ENCODE measurements at places on chromosomes 11 and 22. TPM values are rescaled to one million over a fixed set of nuclear protein-coding genes. Genes with fewer than 3 reads are reported as not detected.
A peak's percentile ranks its signal among the peaks of the same experiment; 100 is the strongest.

GRCh38 chr11:17730608-17731462, 3.7 kb upstream of the KCNC1 start:
- DNase-seq, result peak; percentile 31

- no peak for DNase-seq
These were observed 11.1 kb upstream of the CSTF3 start for GRCh38 chr11:33172345-33172744.

DNA sequence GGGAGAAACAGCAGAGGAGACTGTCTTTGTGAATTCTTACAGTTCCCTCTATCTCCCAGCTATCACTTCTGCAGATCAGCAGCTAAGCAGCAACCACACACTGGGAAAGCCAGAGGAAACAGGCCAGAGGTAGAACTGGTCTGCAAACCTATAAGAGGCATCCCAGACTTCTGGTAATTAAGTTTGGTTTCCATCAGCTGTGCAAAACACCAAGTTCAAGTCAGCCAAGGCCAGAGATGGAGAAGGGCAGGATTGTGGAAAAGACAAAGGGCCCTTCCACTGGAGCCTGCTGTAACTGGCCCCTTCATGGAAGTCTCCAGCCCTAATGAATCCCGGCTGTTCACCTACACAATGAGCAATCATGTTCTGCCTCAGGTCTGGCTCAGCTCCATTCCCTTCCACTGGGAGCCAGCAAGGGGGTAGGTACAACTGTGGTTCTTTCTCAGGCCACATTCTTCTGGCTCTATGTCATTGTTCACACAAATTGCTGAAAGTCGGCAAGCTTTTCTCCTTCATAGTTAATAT, 4.6 kb upstream of the PAMR1 start:
- DNase-seq, result peak; percentile 21

DNA sequence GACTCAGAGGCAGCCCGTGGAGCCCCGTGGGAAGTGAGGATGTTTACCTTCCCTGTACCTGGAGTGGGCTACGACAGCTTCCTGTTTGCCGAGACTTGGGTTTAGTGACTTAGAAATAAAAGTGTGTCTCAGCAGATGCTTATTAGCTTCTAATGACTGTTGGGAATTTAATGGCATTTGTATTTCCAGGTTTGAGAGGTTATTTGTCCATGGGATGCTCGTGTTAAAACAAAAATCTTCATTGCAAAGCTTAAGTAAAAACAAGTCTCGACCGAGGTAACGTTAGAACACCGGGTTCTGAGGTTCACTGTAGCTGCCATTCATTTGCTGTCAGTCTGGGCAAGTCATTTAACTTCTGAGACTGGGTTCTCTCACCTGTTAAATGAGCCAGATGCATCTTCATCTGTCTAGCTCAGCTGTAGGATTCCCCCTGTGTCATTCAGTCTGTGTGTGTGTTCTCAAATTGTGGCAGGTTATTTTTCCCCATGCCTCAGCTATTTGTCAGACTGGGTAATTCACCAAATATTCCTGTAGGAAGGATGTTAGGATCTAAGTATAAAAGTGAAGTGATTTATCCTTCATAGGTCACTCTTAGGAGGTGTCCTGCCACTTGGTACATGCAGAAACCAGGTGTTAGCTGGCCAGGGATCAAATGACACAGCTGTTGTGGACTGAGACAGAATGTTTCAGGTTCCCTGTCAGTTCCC, 791 bp downstream of the EI24 start:
- no peak for DNase-seq

GRCh38 chr11:6627762-6628241, 8.6 kb upstream of the TPP1 start:
- DNase-seq, result no peak

GRCh38 chr22:30989474-30989873, 20.4 kb downstream of the TUG1 start:
- DNase-seq, result no peak

GRCh38 chr11:84812471-84812969, 814.6 kb downstream of the DLG2 start:
- DNase-seq, result no peak

DNA sequence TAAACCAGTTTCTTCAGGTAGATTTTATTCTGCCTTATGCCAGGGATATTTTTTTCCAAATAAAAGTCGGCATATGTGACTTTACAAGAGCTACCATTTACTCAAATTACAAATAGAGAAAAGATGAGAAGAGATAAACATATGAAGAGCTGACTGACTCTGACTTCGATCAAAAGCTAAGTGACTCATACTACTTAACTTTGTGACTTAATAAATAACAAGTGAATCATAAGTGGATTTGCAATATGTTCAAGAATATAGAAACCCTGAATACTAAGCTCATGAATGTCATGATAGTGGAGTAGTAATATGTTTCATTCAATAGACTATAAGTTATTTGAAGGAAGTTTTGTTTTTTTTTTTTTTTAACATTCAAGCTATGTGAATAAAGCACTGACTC, 130.5 kb upstream of the ANO3 start:
- DNase-seq, result no peak

DNA sequence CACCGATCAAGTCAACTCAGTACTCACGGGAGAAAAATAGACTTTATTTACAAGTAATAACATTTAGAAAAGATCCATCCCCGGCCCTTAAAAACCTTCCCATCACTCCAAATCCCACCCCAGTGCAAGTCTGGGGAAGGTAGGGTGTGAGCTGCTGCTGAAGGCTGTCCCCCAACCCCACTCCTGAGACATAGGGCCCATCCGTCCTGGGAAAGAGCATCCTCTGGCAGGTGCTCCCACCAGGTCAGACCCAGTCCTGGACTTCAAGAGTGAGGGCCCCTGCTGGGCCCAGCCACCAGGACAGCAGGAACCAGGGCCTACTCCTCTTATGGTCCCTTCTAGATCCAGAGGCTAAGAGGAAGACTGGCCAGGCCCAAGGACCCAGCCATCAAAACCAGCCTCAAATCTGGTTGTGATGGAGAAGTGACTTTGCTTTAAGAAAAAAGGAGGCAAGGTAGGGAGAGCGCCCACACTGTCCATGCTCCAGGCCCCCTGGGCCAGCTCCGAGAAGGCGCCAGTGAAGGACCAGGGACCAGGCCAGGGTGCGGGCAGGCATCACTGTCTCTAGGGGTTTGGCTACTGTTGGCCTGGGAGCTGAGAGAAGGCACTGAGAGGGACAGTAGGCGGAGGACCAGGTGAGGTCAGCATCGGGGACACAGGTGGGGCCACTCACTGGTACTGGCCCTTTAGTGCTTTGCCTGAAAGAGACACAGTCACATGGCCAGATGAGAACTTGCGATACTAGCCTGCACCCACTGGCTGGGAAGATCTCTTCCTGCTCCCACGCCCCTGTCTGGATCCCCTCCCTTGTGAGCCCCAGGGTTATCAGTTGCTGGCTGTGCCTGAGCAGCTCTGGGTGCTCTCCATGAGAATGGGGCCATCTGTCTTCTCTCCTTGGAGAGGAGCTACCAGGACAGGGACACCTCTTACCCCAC, 4.4 kb downstream of the IL18BP start:
- no peak for DNase-seq

GRCh38 chr11:77425346-77425745, 48.5 kb downstream of the PAK1 start:
- DNase-seq, result no peak

Gene SCGB1A1
- not detected for total RNA-seq

Gene DCDC1
- not detected for total RNA-seq

Gene ST13
- 107 TPM for total RNA-seq

Gene CCDC87
- total RNA-seq, result 0.68 TPM

Gene WT1
- not detected for total RNA-seq

Gene MPPED2
- 16.0 TPM for total RNA-seq

Gene RHOD
- 31.9 TPM for total RNA-seq

Gene PLEKHB1
- 7.3 TPM for total RNA-seq

Data from thoracic aorta (tissue), 2 donors.